ENCODE measurements at places on chromosomes 3 and 15. TPM values are rescaled to one million over a fixed set of nuclear protein-coding genes. Genes with fewer than 3 reads are reported as not detected.

Gene RARB
- total RNA-seq, result 9.5 TPM

Gene CCDC71
- 11.6 TPM for total RNA-seq

Gene XIRP1
- 0.14 TPM for total RNA-seq

Gene ZNF385D
- total RNA-seq, result not detected

Gene CLDN16
- total RNA-seq, result 0.03 TPM

Gene CFAP20DC
- total RNA-seq, result 2.1 TPM

Gene SAMMSON
- not detected for total RNA-seq

Gene CLDN1
- total RNA-seq, result 19.6 TPM

Gene CISH
- total RNA-seq, result 0.52 TPM

Gene PRR20G
- total RNA-seq, result 1.1 TPM

Gene NEK11
- 4.7 TPM for total RNA-seq

Gene HRG
- not detected for total RNA-seq

Gene MYZAP
- 1.3 TPM for total RNA-seq

Gene RASGRP1
- total RNA-seq, result 0.24 TPM

Gene CACNA1D
- total RNA-seq, result 1.2 TPM

Gene AHSG
- total RNA-seq, result 0.13 TPM

Gene NCK1
- 24.6 TPM for total RNA-seq

Gene TICRR
- 11.9 TPM for total RNA-seq

Gene GABRB3
- 74.5 TPM for total RNA-seq

Gene CEP70
- 15.9 TPM for total RNA-seq

Gene CLK3
- total RNA-seq, result 32.0 TPM

Gene COL8A1
- total RNA-seq, result not detected

Gene GBE1
- 21.7 TPM for total RNA-seq

Gene HTR3E
- total RNA-seq, result not detected

Gene ARHGAP11A
- total RNA-seq, result 69.8 TPM

Gene OSTN
- total RNA-seq, result not detected

Gene CAMKV
- 0.35 TPM for total RNA-seq

Gene ELL3
- total RNA-seq, result 1.2 TPM

Gene SLC35G2
- total RNA-seq, result 23.6 TPM

Gene SCN11A
- total RNA-seq, result not detected

Gene TAGLN3
- total RNA-seq, result not detected

Gene AADAC
- 12.2 TPM for total RNA-seq

Gene KCNAB1
- total RNA-seq, result not detected

Gene RTP1
- total RNA-seq, result not detected

Gene HYAL1
- total RNA-seq, result 0.43 TPM

Gene OR4F6
- not detected for total RNA-seq

Gene IQCF5
- total RNA-seq, result not detected

Gene GOLGA8M
- total RNA-seq, result 0.07 TPM

Gene CFAP92
- not detected for total RNA-seq

Gene FBXL22
- total RNA-seq, result 0.25 TPM

Gene SLC6A11
- total RNA-seq, result 0.08 TPM

Gene SSUH2
- 1.2 TPM for total RNA-seq

Gene SHQ1
- 18.3 TPM for total RNA-seq

Data from A549 treated with Hydrocortisone at 1 μM for 4 hours (cell line).